ENCODE measurements at places on chromosomes 5 and 9. TPM values are rescaled to one million over a fixed set of nuclear protein-coding genes. Genes with fewer than 3 reads are reported as not detected.

FAM151B gene
- total RNA-seq: 1.9 TPM

MPDZ gene
- total RNA-seq: 96.5 TPM

ORM2 gene
- not detected for total RNA-seq

MCC gene
- total RNA-seq: 20.0 TPM

LTC4S gene
- total RNA-seq: 34.7 TPM

CCL27 gene
- not detected for total RNA-seq

LHX6 gene
- 12.2 TPM for total RNA-seq

FANCC gene
- total RNA-seq: 5.7 TPM

NMUR2 gene
- total RNA-seq: not detected

PCDHGB1 gene
- 3.5 TPM for total RNA-seq

C9orf153 gene
- total RNA-seq: 1.3 TPM

LAMC3 gene
- total RNA-seq: 0.32 TPM

MARCHF11 gene
- total RNA-seq: not detected

PCDHGA4 gene
- total RNA-seq: 7.1 TPM

GABRP gene
- total RNA-seq: not detected

PPIC gene
- 52.5 TPM for total RNA-seq

ISCA1 gene
- total RNA-seq: 24.1 TPM

FKTN gene
- 16.9 TPM for total RNA-seq

PCDHB9 gene
- 3.0 TPM for total RNA-seq

HTR1A gene
- total RNA-seq: not detected

TAF11L10 gene
- not detected for total RNA-seq

ZNF462 gene
- 15.1 TPM for total RNA-seq

LRRC14B gene
- not detected for total RNA-seq

ADGRD2 gene
- total RNA-seq: not detected

PPP2R2B gene
- total RNA-seq: 27.3 TPM

SV2C gene
- total RNA-seq: not detected

STPG3 gene
- not detected for total RNA-seq

PCDHA1 gene
- total RNA-seq: not detected

CATSPER3 gene
- total RNA-seq: 0.29 TPM

ITK gene
- 4.8 TPM for total RNA-seq

TXNDC8 gene
- not detected for total RNA-seq

PCDHGB5 gene
- total RNA-seq: 11.7 TPM

Data from aorta (tissue), 5 donors.